ENCODE measurements at places on chromosomes 12 and 14.

DNA sequence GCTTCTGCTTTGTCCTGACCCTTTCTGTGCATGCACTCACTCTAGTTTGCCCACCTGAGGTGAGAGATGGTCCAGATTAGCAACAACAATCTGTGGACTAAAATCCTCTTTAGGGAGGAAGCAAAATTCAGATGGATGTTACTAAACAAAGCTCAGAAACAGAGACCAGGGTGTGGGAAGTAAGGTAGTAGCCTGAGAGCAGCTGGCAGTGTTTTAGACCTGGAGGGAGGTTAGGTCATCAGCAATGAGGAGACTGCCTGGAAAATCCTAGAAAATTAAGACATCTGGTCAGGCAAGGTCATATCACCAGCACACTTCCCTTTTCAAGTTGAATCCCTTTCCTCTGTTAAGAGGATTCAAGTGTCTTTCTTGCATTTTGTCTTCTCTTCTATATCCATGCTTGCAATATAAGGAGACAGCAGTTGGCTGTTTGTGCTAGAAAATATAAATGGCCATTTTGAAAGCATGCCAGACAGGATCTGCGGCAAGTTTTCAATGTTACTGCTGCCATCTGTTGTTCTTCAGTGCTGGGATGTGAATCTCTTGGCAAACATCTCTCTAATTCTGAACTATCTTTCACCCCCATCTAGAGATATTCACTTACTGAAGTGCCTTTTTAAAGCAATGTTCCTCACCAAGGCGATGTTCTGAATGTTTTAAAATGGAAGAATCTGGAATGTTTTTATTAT, 266.4 kb downstream of the NAV3 start:
- no peak for DNase-seq

DNA sequence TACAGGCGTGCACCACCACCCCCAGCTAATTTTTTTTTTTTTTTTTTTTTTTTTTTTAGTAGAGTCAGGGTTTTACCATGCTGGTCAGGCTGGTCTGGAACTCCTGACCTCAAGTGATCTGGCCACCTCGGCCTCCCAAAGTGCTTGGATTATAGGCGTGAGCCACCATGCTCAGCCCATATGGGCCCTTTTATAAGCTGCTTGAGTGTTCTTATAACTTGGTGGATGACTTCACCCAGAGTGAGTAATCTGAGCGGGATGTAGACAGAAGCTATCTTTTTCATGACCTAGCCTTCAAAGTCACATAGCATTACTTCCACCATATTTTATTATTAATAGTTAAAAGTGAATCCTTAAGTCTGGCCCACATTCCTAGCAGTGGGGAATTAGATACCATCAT, 16.4 kb downstream of the BBOF1 start:
- DNase-seq = no peak

GRCh38 chr14:97074856-97075255, 277.7 kb downstream of the VRK1 start:
- DNase-seq = no peak

DNA sequence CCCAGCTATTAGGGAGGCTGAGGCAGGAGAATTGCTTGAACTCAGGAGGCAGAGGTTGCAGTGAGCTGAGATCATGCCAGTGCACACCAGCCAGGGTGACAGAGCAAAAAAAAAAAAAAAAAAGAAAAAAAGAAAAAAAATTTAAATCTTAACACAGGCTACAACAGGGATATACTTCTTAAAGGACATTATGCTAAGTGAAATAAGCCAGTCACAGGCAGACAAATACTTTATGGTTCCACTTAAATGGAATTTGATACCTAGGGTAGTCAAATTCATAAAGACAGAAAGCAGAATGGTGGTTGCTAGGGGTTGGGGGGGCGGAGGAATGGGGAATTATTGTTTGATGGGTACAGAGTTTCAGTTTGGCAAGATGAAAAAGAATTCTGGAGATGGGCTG, 14.8 kb upstream of the PPTC7 start:
- DNase-seq = no peak

DNA sequence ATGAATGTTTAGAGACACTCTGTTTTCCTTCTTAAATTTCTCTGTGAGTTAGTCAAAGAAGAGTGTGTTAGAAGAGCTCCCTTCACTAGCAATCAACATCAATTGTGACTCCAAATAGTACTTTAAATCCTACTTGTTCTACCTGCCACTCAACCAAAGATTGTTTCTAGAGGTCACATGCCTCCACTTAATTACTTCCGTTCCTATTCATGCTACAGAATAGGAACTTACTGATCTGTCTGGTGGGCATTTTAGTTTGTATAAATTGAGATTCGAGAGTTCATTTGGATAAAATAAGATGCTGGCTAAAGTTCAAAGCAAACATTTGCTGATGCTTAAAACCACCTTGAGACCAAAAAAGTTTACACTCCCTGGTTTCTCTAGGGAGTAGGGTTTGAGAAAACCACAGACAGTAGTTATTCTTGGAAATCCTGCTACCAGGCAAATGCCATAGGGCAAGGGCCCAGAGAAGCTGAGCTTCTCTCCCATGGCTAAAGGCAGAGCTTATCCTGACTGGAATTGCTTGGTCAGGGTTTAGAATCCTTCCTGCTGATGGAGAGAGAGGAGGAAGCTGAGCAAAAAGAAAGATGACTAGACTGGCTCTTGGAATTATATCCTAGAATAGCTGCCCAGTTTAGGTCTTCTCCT, 389.6 kb upstream of the ATP2B1 start:
- DNase-seq = no peak

DNA sequence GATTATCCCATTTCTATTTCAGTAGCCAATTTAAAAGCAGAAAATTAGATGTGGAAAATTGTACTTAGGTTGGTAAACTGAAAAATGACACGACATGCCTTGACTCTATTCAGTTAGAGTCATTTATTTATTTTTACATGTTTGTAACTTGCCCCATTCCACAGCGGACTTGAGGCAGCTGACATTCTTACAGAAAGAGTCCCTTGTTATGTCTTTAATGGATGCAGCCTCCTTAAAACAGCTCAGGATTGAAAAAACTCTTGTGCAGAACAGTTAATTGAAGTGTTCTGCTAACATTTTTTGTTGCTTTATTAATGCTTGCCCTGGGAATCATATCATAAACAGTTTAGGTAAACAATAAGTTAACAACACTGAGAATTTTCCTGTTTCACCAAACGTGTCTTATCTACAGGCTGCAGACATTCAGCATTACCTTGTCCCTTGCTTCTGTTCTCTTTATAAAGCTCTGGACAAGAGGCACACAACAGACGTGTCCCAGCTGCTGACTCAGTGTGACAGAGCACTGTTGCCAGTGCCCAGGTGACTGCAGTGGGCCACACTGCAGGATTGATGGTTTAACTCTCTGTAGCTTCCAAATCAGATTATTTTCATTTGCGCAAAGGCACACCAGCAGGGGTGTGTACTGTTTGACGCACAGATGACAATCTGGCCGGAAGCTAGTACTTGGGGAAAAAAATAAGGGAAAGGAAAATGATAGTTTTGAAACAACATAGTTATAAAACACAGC, 101.6 kb downstream of the PELI2 start:
- DNase-seq = no peak

DNA sequence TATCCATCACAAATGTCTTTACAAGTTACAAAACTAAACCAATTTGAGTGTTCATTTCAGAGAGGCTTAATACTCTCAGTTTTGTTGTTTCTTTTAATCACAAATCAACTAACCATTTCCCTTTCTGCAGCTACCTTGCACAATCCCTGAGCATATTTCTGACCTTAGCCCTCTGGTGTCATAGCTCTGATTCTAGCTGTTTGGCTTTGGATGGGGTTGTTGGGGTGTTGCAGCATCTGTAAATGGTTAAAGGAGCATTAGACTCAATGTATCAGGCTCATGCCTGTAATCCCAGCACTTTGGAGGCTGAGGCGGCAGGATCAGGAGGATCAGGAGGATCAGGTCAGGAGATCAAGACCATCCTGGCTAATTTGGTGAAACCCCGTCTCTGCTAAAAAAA, 461.4 kb downstream of the NRXN3 start:
- DNase-seq = no peak

- DNase-seq = no peak
Measured at GRCh38 chr14:99240627-99241324, 31.2 kb downstream of the BCL11B start.

- no peak for DNase-seq
Measured at GRCh38 chr14:88181072-88181471, 142.0 kb downstream of the KCNK10 start.

- DNase-seq = no peak
Measured at GRCh38 chr14:36660736-36661505, 739 bp upstream of the PAX9 start.

DNA sequence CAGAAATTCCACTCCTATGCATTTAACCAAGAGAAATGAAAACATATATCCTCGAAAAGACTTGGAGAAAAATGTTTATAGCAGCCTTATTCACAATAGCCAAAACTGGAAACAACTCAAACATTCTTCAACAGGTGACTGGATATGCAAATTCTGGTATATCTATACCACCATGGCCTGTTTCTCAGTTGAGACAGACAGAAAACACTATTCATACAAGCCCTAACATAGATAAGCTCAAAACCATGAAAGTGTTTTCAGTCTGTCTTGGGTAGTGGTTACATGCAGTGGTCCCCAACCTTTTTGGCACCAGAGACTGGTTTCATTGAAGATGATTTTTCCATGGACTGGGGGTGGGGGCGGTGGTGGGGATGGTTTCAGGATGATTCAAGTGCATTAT, 83.8 kb downstream of the SRGAP1 start:
- no peak for DNase-seq

DNA sequence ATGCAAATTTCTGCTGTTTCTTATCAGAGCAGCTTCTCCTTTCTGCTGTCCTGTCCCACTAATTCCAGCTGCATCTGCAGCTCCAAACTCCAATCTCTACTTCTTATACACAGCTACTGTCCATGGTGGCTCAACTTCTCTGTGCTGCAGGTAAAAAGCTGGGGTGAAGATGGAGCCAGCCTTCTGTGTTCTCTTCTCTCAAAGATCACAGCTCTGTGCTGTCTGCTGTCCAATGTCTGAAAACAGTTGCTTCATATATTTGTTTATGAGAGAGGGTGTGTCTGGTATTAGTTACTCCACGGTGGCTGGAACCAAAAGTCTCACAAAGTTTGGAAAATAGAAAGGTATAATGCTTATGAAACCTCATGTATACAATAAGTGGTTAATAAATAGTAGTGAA, 445.8 kb upstream of the TBX3 start:
- DNase-seq = no peak

DNA sequence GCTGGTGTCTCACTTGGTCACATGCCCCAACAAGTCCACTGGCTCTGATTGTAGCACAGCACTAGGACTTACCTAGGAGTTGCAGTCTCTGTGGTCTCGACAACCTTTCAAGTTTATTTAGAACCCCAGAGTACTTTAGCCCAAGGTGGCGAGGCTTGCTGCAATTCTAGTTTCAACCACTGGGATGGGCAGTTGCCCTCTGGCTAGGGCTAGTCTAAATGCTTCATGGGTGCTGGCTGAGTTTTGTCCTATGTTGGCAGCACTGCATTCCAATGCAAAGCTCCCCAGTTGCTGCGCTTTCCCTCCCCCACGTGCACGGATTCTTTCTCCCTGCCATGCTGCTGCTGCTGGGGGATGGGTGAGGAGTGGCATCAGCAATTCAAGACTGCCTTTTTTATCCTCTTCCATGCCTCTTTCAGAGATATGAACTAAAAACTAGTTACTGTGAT, 207.9 kb downstream of the SYNE2 start:
- no peak for DNase-seq

DNA sequence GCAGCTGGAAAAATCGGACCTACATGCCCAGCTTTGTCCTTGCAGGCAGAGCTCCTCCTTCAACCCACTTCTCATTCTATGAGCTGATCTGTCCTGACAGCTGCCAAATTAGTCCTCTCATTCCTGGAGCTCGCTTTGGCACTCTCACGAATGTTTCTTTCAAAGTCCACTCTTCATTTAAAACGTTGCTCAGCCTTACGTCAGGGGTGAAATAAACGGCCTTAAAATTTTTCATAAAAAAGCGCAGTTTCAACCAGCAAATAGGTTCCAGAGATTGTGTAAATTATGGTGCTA, 120.9 kb upstream of the HIF1A start:
- no peak for DNase-seq

- no peak for DNase-seq
Measured at GRCh38 chr12:102302553-102302952, 104.9 kb upstream of the PMCH start.

DNA sequence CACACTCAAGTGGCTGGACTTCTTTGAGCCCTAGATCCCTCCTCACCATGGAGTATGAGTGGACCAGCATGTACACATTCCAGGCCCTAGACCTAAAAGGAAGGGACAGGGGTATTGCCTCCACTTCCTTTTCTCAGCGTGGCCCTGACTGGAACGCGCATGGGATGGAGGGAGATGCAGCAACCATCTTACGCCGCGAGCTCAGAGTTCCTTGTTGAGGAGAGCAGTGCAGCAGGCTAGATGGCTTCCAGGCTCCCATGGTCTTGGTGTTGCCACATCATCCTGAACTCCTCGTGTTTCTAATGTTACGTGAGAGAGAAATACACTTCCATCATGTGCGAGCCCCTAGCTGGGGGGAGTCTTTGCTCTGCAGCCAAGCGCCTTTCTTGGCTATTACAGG, 61.8 kb upstream of the DIO3 start:
- no peak for DNase-seq

GRCh38 chr12:43347026-43347425, 205.0 kb downstream of the ADAMTS20 start:
- no peak for DNase-seq

GRCh38 chr12:110501752-110502738, at the start of the genes RAD9B and VPS29:
RAD9B (plus strand) TSS chr12:110502331; CDS start chr12:110502338, 7 bp downstream.
VPS29 (minus strand) TSS chr12:110502111; CDS start chr12:110502051, 60 bp downstream.
- DNase-seq = peak; percentile 97

DNA sequence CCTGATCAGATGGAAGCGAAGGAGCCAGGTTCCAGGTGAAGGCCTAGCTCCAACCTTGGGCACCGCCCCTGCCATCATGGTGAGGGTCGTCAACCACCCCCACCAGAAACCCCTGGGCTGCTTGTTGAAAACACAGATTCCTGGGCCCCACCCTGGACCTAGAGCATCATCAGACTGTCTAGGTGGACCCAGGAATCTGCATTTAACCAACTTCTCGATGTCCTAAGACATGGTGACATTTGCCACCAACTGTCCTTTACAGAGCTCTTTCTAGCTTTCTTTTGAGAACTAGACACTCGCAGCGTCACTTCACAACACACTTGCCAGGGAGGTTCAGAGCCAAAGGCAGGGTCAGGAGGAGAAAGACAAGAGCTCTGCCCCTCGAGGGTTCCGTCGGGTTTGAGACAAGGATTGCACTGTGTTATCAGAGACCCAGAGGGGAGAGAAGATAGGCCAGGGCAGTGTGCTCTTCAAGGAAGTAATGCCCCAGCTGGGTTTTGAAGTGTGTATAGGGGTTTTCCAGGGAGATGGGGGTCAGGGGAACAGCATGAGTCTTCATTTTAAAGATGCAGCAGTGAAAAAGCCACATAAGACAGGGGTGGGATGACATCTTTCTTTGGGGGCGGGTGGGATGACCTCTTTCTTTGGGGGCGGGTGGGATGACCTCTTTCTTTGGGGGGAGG, 24.6 kb downstream of the RFLNA start:
- DNase-seq = no peak

- no peak for DNase-seq
Measured at GRCh38 chr14:97916100-97916499, 1118.9 kb downstream of the VRK1 start.

- no peak for DNase-seq
Measured at GRCh38 chr14:32354716-32355115, 25.6 kb downstream of the AKAP6 start.

Data from effector CD8-positive, alpha-beta T cell (primary cell).